Activated naive CD8-positive, alpha-beta T cell treated with anti-CD3 and anti-CD28 coated beads, Interleukin-2, amount 10 ng/mL, durations not matched to agents 7 days and 5 days (primary cell): ENCODE measurements at places on chromosomes 13 and 19.

- no peak overlapping the region for H3K27ac ChIP-seq
- no peak for DNase-seq
- no peak overlapping the region for H3K4me3 ChIP-seq
- peaks cover 16% of the 10 kb centered on the region for H3K27me3 ChIP-seq
- no peaks in the 10 kb centered on the region for H3K36me3 ChIP-seq
- H3K4me1 ChIP-seq, result peaks cover 27% of the 10 kb centered on the region
Observed at GRCh38 chr19:8611877-8612806, 1.6 kb upstream of the ADAMTS10 start.

- H3K27ac ChIP-seq, result peak overlapping the region; percentile 97
- peaks cover 50% of the 10 kb centered on the region for H3K36me3 ChIP-seq
- no peaks in the 10 kb centered on the region for H3K27me3 ChIP-seq
Observed at GRCh38 chr19:44755219-44755618, 6.7 kb downstream of the BCL3 start.

DNA sequence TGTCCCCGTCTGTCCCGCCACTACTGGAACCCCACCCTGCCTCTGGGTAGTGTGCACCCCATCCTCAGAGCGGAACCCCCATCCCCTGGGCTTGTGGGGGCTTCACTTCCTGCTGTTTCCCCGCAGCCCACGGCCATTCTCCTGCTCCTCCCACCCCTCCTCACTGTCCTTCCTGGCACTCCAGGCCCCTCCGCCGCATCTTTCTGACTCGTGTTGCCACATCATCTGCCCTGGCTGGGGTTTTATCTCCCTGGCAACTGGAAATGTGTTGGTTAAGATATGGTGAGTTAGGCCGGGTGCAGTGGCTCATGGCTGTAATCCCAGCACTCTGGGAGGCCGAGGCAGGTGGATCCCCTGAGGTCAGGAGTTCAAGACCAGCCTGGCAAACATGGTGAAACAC lies 37.3 kb downstream of the KDM4B start:
- H3K4me3 ChIP-seq, result no peak overlapping the region
- H3K4me1 ChIP-seq, result peaks cover 7% of the 10 kb centered on the region
- no peak overlapping the region for H3K27ac ChIP-seq
- peaks cover 19% of the 10 kb centered on the region for H3K36me3 ChIP-seq
- no peak for DNase-seq

- H3K36me3 ChIP-seq, result no peaks in the 10 kb centered on the region
- DNase-seq, result no peak
- no peak overlapping the region for H3K27ac ChIP-seq
- H3K4me1 ChIP-seq, result no peaks in the 10 kb centered on the region
Observed at GRCh38 chr13:85724546-85725432, 74.4 kb downstream of the SLITRK6 start.

DNA sequence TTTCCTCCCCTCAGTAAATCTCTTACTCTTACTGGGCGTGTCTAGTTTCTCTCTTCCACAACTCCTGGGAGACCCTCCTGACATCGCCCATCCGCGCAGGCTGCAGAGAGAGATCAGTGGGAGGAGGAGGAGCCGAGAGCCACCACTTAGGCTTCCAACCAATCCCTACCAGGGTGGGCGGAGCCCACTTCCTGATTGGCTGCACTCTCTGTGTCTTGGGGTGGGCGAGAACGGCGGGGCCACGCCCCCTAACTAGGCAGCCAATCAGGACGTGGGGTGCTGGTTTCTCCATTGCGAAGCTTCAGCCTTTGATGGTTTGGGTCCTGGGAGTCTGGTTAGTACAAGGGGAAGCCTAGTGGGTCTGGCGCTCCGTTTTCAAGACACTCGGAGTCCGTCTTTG lies at the start of gene PMIS2:
TSS of gene PMIS2 (plus strand) at position 326 of the 400 bp plus-strand sequence. CDS start 87 bp downstream, outside the sequence.
- no peaks in the 10 kb centered on the region for H3K4me1 ChIP-seq
- H3K27ac ChIP-seq, result no peak within 1 kb of the TSS
- no peaks in the 10 kb centered on the region for H3K36me3 ChIP-seq
- H3K27me3 ChIP-seq, result peaks cover 28% of the 10 kb centered on the region

DNA sequence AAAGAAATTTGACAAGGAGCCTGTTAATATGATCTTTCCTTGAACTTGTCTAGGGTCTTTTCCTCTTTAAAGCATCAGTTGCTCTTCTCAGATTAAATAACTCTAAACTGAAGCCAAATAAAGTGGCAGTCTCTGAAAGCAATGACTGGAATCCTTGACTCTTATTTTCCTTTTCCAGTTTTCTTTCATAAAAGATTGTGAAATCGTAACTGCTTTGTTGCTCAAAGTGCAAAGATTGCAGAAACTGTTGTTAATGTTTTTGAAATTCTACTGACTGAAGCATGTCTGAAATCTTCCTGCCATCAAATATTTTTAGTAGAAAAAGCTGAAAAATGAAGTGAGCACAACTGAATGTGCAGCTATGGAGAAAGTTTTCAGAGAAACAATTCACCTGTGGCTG lies 1.9 kb downstream of the NHLRC3 start:
- H3K4me1 ChIP-seq, result peaks cover 28% of the 10 kb centered on the region
- peaks cover 16% of the 10 kb centered on the region for H3K36me3 ChIP-seq
- no peaks in the 10 kb centered on the region for H3K27me3 ChIP-seq
- no peak overlapping the region for H3K27ac ChIP-seq

- no peaks in the 10 kb centered on the region for H3K27me3 ChIP-seq
- DNase-seq, result no peak
- H3K4me1 ChIP-seq, result peaks cover 29% of the 10 kb centered on the region
- H3K27ac ChIP-seq, result peak overlapping the region; percentile 57
- peaks cover 4% of the 10 kb centered on the region for H3K36me3 ChIP-seq
- no peak overlapping the region for H3K4me3 ChIP-seq
Observed at GRCh38 chr13:48192411-48192935, 40.5 kb upstream of the ITM2B start.

- peaks cover 2% of the 10 kb centered on the region for H3K27me3 ChIP-seq
- no peak for DNase-seq
- H3K4me3 ChIP-seq, result no peak overlapping the region
Observed at GRCh38 chr13:44072536-44072935, 192.8 kb downstream of the LACC1 start.

- no peaks in the 10 kb centered on the region for H3K4me1 ChIP-seq
- H3K27me3 ChIP-seq, result peaks cover 33% of the 10 kb centered on the region
- no peak overlapping the region for H3K27ac ChIP-seq
Observed at GRCh38 chr19:31232180-31232579, 117.1 kb downstream of the TSHZ3 start.

DNA sequence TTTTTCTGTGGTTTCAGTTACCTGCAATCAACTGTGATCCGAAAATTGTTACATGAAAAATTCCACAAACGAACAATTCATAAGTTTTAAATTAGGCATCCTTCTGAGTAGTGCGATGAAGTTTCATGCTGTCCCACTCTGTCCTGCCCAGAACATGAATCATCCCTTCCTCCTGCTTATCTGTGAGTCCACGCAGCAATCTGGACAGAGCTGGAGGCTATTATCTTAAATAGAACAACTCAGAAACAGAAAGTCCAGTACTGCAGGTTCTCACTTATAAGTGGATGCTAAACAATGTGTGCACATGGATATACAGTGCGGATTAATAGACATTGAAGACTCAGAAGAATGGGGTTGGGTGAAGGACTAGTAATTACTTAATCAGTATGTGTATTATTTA lies 583.7 kb upstream of the SPRY2 start:
- H3K27me3 ChIP-seq, result no peaks in the 10 kb centered on the region
- no peak for DNase-seq
- H3K4me3 ChIP-seq, result no peak overlapping the region
- no peaks in the 10 kb centered on the region for H3K36me3 ChIP-seq
- no peak overlapping the region for H3K27ac ChIP-seq

GRCh38 chr13:23707674-23708073 lies 137.5 kb downstream of the TNFRSF19 start:
- no peaks in the 10 kb centered on the region for H3K36me3 ChIP-seq
- H3K4me1 ChIP-seq, result no peaks in the 10 kb centered on the region
- H3K4me3 ChIP-seq, result no peak overlapping the region
- DNase-seq, result no peak
- peaks cover 3% of the 10 kb centered on the region for H3K27me3 ChIP-seq

DNA sequence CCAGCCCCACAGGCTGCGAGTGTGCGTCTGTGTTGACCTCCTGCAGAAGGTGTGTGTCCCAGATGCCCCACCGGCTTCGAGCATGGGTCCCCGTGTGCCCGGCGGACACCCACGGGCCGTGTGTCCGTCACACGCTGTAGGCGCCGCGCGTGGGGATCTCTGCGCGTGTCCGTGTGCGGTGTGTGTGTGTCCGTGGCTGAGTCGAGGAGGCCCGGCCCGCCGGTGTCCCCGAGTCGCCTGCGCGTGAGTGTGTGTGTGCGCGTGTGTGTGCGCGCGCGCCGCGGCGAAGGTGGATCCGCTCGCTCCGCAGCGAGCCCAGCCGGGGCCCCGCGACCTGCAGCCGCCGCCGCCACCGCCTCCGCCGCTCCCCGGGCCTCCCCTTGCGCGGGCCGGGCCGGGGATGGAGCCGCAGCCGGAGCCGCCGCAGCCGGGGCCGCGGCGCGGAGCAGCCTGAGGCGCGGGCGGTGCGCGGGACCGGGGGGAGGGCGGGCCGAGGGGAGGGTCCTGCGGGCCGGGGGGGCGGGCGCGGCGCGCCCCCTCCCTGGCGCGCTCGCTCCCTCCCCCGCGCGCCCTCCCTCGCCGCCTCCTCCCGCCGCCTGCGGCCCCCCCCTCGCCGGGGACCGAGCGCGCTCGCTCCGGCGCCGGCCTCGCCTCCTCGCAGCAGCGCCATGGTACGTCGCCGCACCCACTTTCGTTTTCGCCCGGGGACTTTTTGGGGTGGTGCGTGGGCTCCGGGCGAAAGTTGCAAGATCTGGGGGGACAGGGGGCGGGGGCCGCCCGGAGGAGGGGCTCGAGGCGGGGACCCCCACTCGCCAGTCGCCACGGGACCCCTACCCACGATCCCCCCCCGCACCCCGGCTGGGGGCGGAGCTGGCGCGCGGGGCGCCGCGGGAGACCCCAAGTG lies 7.1 kb upstream of the NFIC start:
- DNase-seq, result peak; percentile 75
- peaks cover 23% of the 10 kb centered on the region for H3K4me1 ChIP-seq
- H3K4me3 ChIP-seq, result peak overlapping the region; percentile 79
- H3K27ac ChIP-seq, result peak overlapping the region; percentile 73
- H3K27me3 ChIP-seq, result peaks cover 25% of the 10 kb centered on the region

- H3K4me1 ChIP-seq, result peaks cover 37% of the 10 kb centered on the region
- H3K27me3 ChIP-seq, result peaks cover 58% of the 10 kb centered on the region
- peak; percentile 75 for DNase-seq
- peak overlapping the region; percentile 48 for H3K27ac ChIP-seq
- H3K36me3 ChIP-seq, result no peaks in the 10 kb centered on the region
Observed at GRCh38 chr13:21670006-21670882, 629 bp upstream of the FGF9 start.

DNA sequence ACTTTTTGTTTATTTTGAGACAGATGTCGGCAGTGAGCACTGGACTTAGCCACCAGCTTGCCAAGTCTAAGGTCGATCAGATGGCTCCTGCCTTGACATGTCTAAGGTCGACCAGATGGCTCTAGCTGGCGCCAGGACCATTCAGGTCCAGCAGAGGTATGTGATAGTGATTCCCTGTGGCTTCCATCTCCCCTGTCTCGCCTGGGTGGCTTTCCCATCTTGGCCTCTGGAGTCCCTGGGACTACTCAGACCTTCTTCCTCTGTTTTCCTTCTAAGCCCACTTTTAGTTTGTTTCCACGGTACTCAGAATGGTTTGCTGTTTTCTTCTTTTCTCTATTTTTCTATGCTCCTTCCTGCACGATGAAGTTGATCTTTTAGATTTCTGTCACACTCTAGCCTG lies 1435.7 kb downstream of the UQCRFS1 start:
- H3K4me3 ChIP-seq, result no peak overlapping the region
- no peak overlapping the region for H3K27ac ChIP-seq
- H3K4me1 ChIP-seq, result no peaks in the 10 kb centered on the region
- peaks cover 44% of the 10 kb centered on the region for H3K36me3 ChIP-seq
- no peaks in the 10 kb centered on the region for H3K27me3 ChIP-seq
- DNase-seq, result no peak

DNA sequence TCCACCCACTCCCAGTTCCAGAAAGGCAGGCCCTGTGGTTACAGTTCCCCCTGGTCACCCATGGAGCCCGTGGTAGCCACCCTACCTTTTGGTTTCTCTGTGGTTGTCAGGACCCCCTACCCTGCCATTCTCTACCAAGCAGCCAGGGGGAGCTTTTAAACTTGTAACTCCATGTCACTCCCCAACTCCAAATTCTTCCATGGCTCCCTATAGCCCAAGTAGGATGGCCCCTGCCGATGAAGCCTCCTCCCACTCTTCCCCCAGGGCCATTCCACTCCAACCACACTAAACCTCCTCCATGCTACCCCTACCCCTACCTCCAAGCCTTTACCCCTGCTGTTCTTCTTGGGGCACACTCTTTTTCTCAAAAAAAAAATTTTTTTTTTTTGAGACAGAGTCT lies 2.2 kb downstream of the S1PR2 start:
- H3K4me3 ChIP-seq, result no peak overlapping the region
- H3K4me1 ChIP-seq, result peaks cover 10% of the 10 kb centered on the region
- H3K27me3 ChIP-seq, result no peaks in the 10 kb centered on the region
- peaks cover 1% of the 10 kb centered on the region for H3K36me3 ChIP-seq
- no peak for DNase-seq

GRCh38 chr19:56917529-56917928 lies 77.0 kb upstream of the PEG3 start:
- H3K27ac ChIP-seq, result no peak overlapping the region
- no peak for DNase-seq
- no peaks in the 10 kb centered on the region for H3K4me1 ChIP-seq
- H3K36me3 ChIP-seq, result no peaks in the 10 kb centered on the region
- H3K27me3 ChIP-seq, result no peaks in the 10 kb centered on the region
- no peak overlapping the region for H3K4me3 ChIP-seq

- H3K27ac ChIP-seq, result no peak overlapping the region
- no peaks in the 10 kb centered on the region for H3K27me3 ChIP-seq
- no peak for DNase-seq
- H3K36me3 ChIP-seq, result no peaks in the 10 kb centered on the region
- no peaks in the 10 kb centered on the region for H3K4me1 ChIP-seq
- H3K4me3 ChIP-seq, result no peak overlapping the region
Observed at GRCh38 chr19:28397306-28397705, 815.6 kb downstream of the UQCRFS1 start.

GRCh38 chr19:45739498-45740439 lies 6.5 kb downstream of the MEIOSIN start:
- no peaks in the 10 kb centered on the region for H3K36me3 ChIP-seq
- H3K4me3 ChIP-seq, result no peak overlapping the region
- no peaks in the 10 kb centered on the region for H3K4me1 ChIP-seq

- no peak for DNase-seq
- no peaks in the 10 kb centered on the region for H3K27me3 ChIP-seq
- H3K4me1 ChIP-seq, result peaks cover 22% of the 10 kb centered on the region
- peaks cover 55% of the 10 kb centered on the region for H3K36me3 ChIP-seq
- no peak overlapping the region for H3K27ac ChIP-seq
Observed at GRCh38 chr19:16134510-16134909, 9.0 kb upstream of the HSH2D start.
